ENCODE measurements at places on chromosomes 11 and 22.

DNA sequence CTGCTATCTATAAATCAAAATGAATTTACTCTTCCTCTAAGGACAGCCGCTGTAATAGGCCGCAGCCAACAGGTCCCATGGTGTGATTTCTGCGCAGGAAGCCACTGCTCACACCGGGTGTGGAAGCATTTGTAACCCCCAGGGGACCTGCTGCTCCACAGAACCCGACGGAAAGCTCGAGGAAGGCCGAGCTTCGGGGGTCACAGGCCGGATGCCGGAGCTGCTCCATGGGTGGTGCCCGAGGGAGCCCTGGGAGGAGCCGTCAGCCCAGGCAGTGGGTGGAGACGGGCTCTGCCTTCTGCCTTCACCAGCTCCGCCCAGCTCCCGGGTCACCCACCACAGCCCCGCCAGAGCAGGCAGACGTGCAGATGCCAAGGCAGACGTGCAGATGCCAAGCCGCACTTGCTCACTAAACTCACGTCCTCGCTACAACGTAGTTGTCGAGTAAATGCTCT lies 63.5 kb downstream of the BRD1 start:
- no peak for DNase-seq

DNA sequence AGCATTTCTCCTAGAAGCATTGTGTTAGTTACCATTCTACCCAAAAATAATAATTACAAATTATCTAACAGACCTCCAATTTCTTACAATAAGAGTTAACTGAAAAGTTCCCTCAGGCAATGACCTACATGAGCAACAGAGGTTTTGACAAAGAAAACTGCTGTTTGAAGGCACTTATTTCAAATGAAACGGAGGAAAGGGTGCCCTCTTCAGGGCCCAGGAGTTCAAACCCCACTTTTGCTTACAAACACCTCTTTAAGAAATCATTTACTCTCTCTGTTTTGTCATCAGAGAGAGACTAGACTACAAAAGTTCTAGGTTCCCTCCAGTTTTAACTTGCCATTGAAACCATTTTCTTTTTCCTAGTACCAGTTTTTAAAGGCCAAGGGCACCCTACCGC lies 56.7 kb downstream of the AMBRA1 start:
- no peak for DNase-seq

DNA sequence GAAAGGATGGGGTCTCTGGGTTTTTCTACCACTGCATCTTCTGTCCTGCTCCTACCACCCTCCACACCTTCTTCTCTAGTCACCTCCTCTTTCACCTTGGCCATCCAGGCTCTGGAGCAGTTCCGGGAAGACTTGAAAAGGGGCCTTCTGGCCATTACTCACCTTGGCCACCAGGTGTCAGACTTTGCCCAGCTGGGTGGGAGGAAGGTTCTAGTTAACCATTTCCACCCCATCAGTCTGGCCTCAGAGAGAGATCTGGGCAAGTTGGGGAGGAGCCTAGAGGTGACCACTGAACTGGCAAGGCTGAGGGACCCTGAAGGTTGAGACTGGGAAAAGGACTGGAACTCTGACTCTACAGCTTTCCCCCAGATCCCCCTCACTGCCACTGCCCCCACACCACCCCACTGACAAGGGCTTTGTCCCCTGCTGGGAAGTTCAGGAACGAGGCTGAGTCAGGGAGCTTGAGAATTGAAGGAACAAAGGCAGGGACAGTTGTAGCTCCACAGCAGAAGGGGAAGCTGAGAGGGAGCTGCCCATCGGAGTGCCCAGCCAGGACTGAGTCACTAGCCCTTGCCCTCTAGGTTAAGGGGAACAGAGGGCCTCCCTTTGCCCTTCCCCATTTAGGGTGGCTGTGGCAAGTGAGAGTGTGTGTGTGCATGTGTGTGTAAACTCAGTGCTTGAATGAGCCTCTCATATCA lies 3.7 kb upstream of the POLD4 start:
- DNase-seq, result peak; percentile 76

DNA sequence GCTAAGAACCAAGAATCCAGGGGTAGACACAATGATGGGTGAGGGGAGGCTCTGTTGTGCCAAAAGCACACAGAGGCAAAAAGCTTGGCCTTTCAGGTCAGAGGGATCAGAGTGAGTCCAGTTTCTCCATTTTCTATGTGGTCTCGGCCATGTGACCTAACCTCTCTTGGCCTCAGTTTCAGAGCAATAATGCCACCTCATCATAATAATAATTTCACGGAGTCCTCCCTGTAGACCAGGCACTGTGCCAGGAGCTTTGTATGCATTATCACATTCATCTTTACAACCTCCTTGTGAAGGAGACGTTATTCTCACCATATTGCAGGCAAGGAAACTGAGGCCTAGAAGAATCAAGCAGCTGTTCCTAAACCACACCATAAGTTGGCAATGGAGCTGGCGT lies 120.2 kb downstream of the WT1 start:
- DNase-seq, result no peak

- DNase-seq, result no peak
Observed at GRCh38 chr22:44403602-44404329, 91.0 kb upstream of the SHISAL1 start.

GRCh38 chr11:68741463-68741862 lies 9.9 kb downstream of the TESMIN start:
- no peak for DNase-seq

Measured in NCI-H146 (cell line).